Neural progenitor cell (in vitro differentiated cells): ENCODE measurements at places on chromosomes 6 and 20. TPM values are rescaled to one million over a fixed set of nuclear protein-coding genes. Genes with fewer than 3 reads are reported as not detected.

DNA sequence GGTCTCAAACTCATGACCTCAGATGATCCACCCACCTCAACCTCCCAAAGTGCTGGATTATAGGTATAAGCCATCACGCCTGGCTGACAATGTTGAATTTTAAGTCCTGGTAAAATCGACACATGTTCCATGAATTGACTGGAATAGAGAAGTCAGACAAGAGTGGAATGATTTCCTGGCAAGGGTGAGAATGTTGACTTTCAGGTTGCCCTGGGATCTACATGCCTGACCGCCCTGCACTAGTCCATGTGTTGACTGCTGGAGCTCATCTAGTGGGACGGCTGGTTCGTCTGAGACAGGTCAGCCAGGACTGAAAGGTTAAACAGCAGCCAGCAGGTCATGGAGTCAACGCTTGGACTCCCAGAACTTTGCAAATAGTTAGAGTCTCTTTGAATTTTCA is 88.8 kb downstream of the SASH1 start:
- no peak for DNase-seq

DNA sequence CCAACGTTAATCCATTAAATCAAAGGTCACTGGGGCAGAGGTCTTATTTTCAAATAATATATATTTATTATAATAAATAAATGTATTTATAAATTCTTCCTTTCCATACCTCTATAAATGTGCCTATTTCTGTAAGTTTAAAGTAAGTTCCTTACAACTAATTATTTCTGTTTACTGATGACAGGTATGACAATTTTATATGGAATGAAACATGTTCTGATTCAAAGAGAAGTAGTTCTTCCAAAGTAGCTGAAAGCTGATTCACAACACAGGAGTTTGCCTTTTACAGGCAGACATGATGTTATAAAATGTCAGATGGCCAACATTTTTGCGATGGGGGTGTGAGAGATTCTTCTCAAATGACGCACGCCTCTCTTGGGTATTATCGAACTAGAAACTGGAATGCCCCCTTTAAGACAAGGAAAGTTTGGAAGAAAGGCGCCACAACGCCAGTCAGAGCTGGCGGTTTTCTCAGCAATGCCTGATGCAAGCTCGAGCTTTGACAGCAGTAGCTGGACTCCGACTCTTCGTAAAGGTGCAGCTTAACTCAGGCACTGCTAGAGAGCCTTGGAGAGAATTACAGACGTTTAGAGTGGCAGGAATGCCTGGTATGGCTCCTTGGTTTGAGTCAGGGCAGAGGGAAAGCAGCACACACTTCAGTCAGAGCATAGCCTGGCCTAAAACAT is 92.1 kb downstream of the FOXC1 start:
- DNase-seq = peak; percentile 44

The PLEKHG1 gene
- 4.6 and 4.7 TPM in 2 replicates for total RNA-seq

The CLPSL1 gene
- total RNA-seq = not detected in 2 replicates

- DNase-seq = no peak
Observed at GRCh38 chr6:10852361-10852960, 14.1 kb upstream of the MAK start.

DNA sequence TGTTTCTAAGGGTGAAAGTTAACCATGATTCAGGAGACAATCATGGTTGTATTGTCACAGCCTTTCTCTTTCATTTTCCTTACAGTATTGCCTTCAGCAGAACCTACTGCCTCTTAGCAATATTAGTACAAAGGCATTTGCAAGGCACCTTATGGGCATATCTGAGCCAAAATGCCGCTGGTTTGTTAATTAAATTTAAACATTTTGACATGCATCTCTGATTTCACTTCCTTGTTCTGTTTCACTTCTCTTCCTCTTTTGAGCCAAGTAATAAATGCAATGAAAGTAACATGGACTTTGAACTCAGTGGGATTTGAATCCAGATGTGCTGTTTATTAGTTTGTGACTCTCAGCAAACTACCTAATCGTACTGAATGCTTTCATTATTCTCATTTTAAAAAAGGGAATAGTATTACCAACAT is 467.4 kb upstream of the CITED2 start:
- DNase-seq = no peak

- DNase-seq = no peak
Observed at GRCh38 chr6:53532061-53532797, 12.7 kb downstream of the GCLC start.

DNA sequence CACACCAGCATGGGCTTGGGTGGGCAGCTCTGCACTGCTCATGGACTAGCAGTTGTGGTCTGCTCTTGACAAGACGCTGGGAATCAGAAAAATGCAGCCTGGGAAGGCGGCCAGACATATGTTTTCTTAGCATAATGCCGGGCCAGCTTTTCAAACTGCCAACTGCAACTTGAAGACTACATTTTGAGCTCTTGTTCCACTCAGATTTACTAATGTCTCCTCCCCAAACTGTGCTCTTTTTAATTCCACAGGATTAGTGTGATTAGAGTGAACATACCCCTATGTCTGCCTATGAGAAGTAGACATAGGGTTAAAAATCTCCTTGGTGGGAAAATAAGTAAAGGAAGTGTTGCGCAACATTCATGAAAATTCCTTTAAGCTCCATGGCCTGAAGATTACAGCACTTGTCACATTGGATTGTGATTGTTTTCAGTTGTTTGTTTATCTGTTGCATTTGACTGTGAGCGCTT is 5.3 kb upstream of the FNDC1 start:
- no peak for DNase-seq

DNA sequence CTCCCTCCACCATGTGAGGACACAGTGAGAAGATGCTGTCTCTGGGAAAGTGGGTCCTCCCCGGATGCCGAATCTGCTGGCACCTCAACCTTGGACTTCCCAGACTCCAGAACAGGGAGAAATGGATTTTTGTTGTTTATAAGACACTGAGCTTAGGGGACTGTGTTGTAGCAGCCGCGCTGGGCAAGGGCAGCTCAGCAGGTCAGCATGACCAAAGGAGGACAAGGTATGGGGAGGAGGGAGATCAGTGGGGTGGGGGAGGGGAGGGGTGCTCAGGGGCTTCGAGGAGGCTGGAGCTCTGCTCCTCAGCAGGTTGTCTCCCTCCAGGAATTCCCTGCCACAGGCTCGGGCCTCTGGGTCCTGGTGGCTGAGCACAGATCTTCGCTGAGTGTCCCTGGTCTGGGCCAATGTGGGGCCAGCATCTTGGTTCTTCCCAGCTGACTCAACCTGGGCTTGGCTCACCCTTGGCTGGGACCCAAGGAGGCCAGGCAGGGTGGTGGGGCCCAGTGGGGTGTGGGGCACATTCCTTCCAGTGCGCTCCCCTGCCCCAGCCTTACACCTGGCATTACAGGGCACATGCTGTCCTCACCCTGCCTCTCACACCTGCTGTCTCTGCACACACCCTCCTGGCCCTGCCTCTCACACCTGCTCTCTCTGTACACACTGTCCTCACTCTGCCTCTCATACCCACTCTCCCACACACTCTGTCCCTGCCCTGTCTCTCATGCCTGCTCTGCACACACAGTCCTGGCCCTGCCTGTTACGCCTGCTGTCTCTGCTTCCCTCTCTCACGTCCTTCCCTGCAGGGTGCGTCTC is 107.3 kb downstream of the SYCP2 start:
- DNase-seq = no peak

The SLC25A27 gene
- total RNA-seq = 25.9 and 47.7 TPM in 2 replicates

GRCh38 chr6:63676412-63677114 is 41.0 kb downstream of the PHF3 start:
- DNase-seq = no peak

The BNIP5 gene
- not detected in 2 replicates for total RNA-seq

The CPXM1 gene
- 76.3 and 169 TPM in 2 replicates for total RNA-seq

GRCh38 chr6:137676888-137677287 is 182.7 kb upstream of the OLIG3 start:
- DNase-seq = no peak

DNA sequence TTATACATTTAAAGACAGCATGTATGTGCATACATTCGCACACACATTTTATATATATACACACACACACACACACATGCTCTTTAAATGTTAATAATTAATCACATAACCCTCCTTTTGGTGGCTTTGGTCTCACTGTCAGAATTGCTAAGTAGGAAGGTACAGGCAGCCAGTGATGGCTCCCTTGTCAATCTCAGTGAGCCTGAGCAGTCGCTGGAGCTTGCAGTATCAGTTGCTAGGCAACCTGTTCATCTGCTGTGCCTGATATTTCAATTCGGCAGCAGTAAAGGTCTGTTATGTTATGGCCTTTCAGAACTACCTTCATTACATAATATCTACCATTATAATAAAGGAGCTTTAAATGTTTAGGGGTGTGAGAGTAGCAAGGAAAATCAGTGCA is 374.3 kb downstream of the LMBRD1 start:
- peak; percentile 39 for DNase-seq

GRCh38 chr6:41079080-41079479 is 6.3 kb downstream of the NFYA start:
- DNase-seq = no peak

The ID4 gene
- 23.9 and 29.2 TPM in 2 replicates for total RNA-seq

GRCh38 chr20:45100563-45101245 is at the start of gene KCNS1:
Gene KCNS1 (minus strand): TSS chr20:45101127. CDS start chr20:45099236, 1,891 bp downstream.
- peak; percentile 72 for DNase-seq

The SNAP91 gene
- 2.8 and 3.4 TPM in 2 replicates for total RNA-seq

DNA sequence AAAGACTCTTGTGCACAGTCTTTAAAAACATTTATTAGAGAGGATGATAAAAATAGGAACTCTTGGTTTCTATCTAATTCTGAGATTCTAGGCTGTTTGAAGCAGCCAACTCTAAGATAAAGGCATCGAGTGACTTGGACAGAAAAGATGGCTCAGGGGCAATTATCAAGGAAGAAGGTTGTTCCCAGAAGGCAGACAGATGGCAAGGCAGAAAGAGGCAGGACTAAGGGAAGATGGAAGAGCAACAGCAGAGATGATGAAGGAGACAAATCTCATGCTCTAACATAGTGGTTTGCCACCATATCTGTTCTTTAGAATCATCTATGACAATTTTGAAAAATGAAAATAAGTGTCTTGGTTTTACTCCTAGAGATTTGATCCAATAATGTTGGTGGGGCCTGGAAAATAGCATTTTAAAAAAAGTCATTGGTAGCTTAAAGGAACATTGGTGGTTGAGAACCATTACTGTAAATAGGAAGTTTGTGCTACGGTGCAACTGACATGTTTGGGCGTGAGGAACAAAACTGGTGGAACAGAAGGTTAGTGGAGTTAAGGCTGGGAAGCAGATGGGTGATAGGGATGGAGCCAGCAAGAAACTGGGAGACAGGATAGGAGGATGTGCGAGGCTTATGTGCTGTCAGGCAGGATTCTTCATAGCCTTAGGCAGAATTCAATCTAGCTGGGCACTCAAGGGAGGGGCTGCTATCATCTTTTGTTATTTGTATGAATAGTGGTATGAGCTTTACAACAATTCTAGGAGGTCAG is 751.1 kb downstream of the DHX35 start:
- DNase-seq = no peak

DNA sequence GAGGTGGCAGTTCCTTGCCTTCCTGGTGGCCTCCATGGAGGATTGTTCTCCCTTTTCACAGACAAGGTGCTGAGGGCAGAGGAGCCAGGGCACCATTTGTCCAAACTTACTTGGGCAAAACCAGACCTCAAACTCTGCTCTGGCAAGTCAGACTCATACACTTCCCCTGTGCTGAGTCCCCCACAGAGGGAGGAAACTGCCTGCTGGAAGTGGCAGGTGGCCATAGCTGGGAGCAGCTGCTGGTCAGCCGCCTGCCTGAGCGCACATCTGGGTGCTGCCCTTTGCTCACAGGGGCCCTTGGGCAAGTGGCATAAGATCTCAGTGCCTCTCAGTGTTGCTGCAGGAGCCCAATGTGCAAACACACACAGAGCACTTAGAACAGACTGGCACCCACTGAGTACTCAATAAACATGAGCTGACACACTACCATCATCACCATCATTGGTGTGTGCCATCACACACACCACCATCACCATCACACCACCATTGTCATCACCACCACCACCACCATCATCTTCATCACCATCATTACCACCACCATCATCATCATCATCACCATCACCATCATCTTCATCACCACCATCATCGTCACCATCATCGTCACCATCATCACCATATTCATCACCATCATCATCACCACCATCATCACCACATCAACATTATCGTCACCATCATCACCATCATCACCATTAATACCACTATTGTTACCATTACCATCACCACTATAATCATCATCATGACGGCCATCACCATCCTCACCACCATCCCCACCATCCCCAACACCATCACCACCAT is 17.6 kb downstream of the NOL4L start:
- DNase-seq = no peak

The DEF6 gene
- total RNA-seq = 0.17 and 0.19 TPM in 2 replicates

The ZNF451 gene
- total RNA-seq = 93.4 and 126 TPM in 2 replicates

DNA sequence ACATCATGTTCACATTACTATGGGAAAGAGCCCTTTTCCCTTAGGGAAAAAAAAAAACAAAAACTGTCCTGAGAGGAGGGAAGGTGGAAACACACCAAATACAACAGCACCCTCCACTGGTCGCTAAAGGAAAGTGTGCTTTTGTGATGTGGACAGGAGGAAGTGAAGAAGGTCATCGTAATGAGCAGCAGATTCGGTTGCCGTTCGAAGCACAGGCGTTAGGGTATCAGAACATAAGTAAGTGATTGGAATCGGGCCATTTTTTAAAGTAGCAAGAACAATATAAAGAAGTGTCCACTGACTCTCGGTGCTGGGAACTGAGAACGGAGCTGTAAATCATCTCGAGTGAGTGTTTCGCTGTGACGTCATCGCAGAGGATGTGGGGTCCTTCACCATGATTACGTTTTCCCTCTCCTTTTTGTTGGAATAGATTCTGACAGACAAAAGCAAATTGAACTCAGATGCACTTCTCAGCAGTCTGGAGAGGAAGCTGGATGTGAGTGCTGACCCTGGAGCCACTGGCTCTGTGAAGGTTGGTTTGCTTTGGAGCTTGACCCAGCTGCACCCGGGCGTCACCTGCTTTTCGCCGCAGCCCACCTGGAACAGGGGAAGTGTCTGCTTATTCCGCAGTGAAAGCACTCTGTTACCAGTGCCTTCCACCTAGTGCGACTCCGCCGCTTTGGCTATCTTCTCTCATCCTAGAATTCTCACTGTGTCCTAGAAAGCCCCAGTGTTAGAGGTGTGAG is 203.6 kb upstream of the GMDS start:
- DNase-seq = peak; percentile 82

The IMPG1 gene
- total RNA-seq = not detected in 2 replicates

The BACH2 gene
- total RNA-seq = 3.9 and 5.3 TPM in 2 replicates

DNA sequence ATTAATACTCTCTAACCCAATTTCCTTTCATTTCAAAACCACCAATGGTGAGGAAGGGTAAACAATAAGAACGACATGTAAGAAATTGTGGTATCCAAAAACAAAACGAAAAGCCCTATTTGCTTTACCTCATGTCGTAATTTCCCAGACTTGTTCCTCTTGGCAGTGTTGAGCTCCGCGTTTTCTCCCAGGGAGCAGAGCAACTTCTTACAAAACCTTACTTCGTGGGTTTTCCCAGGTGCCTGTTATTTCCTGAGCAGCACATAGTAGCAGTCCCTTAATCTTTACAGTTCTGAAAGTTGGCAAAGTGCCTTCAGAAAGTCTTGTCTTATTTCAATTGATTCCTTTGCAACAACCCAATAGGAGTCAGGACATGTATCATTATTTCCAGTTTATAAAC is 207.9 kb upstream of the MARCKS start:
- no peak for DNase-seq

- no peak for DNase-seq
Observed at GRCh38 chr6:160349814-160350350, 1.7 kb downstream of the SLC22A3 start.
